ENCODE measurements at places on chromosomes 2 and 18. TPM values are rescaled to one million over a fixed set of nuclear protein-coding genes. Genes with fewer than 3 reads are reported as not detected.

- peaks cover 18% of the 10 kb centered on the region for H3K4me1 ChIP-seq
- H3K4me3 ChIP-seq, result no peak overlapping the region
- no peaks in the 10 kb centered on the region for H3K27me3 ChIP-seq
- peaks cover 4% of the 10 kb centered on the region for H3K36me3 ChIP-seq
- H3K27ac ChIP-seq, result no peak overlapping the region
Observed at GRCh38 chr2:197356136-197356535, 45.6 kb upstream of the ANKRD44 start.

GRCh38 chr18:13390196-13390595, 171.6 kb downstream of the LDLRAD4 start:
- H3K27me3 ChIP-seq, result no peaks in the 10 kb centered on the region
- no peak for DNase-seq
- peaks cover 8% of the 10 kb centered on the region for H3K4me1 ChIP-seq
- H3K36me3 ChIP-seq, result no peaks in the 10 kb centered on the region
- H3K4me3 ChIP-seq, result no peak overlapping the region

DNA sequence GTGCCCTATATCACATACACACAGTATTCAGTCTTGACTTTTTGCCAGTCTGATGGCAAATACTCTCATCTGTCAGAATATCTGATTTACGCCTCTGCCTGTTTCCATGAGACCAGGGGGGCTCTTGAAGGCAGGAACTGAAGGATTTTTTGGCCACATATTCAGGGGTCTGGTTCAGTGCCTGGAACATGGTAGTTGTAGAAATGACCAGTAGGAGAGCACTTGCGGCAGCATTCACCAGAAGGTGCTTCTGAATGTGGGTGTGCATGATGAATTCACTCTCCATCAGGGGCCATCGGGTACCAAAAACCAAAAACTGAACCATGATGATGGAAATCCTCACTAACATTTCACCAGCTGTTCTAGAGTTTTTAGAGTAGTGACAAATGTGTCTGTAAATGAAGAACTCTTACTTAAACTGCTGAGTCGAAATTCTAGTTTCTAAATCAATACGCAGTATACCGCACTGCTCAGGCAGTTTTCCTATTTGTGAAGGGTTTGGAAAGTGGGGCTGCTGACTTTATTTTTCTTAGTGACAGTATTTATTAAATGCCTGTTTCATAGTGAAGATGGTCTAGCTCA, 54.6 kb downstream of the MERTK start:
- peaks cover 26% of the 10 kb centered on the region for H3K27me3 ChIP-seq
- H3K27ac ChIP-seq, result no peak overlapping the region
- no peaks in the 10 kb centered on the region for H3K4me1 ChIP-seq
- H3K4me3 ChIP-seq, result no peak overlapping the region
- DNase-seq, result no peak

DNA sequence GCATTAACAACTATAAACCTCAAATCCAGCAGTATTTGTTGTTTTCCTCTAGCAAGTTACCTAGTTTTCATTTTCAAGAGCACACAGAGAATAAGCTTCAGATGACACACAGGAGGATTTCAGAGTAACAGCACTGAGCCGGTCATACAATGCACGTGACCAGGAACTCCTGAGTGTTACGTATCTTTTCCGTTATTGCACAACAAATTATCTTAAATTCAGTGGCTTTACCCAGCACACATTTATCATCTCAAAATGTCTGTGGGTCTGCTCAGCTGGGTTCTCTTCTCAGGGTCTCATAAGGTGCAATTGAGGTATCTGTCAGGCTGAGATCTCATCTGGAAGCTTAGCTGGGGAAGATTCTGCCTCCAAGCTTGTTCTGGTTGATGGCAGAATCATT, 379.5 kb upstream of the KLHL29 start:
- H3K4me1 ChIP-seq, result no peaks in the 10 kb centered on the region
- no peaks in the 10 kb centered on the region for H3K36me3 ChIP-seq
- H3K27me3 ChIP-seq, result no peaks in the 10 kb centered on the region
- no peak overlapping the region for H3K4me3 ChIP-seq

- DNase-seq, result no peak
- no peaks in the 10 kb centered on the region for H3K36me3 ChIP-seq
- peaks cover 26% of the 10 kb centered on the region for H3K4me1 ChIP-seq
- H3K4me3 ChIP-seq, result no peak overlapping the region
- H3K27ac ChIP-seq, result no peak overlapping the region
- H3K27me3 ChIP-seq, result no peaks in the 10 kb centered on the region
Observed at GRCh38 chr2:108585436-108585835, 51.2 kb downstream of the LIMS1 start.

- no peaks in the 10 kb centered on the region for H3K4me1 ChIP-seq
- no peaks in the 10 kb centered on the region for H3K36me3 ChIP-seq
- no peak for DNase-seq
Observed at GRCh38 chr18:48034651-48035555, 104.4 kb upstream of the SMAD2 start.

DNA sequence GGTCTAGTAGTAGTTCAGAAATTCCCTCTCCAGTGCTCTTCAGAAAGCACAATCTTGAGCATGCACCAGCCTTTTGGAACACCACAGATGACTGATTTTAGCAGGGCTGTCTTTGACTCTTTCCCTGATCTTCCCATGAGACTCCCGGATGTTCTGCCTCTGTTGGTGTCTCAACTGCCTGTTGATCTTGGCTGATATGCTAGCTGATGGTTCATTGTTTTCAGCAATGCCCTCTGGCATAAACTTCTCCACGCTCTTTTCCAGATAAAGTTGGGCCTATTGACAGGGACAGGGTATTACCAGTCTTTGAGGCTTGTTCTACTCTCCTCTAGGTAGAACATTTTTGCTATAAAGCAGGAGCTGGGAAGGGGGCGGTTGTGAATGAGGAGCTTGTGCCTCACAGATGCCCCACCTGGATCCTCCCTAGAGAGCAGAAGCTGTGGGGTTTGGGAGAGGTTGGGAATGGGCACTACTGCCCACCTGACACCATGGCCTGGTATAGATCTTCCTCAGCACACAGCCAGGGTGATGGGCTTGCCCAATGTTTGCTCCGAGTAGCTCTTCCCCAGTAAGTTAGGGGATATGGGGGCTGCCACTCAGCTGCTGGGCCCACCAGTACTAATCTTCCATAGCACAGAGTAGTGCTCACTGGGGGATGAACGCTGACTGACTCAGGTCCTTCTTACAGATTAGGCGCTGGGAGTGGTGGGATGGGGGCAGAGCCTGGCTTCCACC, 111.3 kb downstream of the PTGR3 start:
- H3K4me1 ChIP-seq, result no peaks in the 10 kb centered on the region
- no peak overlapping the region for H3K27ac ChIP-seq
- H3K36me3 ChIP-seq, result no peaks in the 10 kb centered on the region
- H3K27me3 ChIP-seq, result peaks cover 6% of the 10 kb centered on the region
- DNase-seq, result no peak

DNA sequence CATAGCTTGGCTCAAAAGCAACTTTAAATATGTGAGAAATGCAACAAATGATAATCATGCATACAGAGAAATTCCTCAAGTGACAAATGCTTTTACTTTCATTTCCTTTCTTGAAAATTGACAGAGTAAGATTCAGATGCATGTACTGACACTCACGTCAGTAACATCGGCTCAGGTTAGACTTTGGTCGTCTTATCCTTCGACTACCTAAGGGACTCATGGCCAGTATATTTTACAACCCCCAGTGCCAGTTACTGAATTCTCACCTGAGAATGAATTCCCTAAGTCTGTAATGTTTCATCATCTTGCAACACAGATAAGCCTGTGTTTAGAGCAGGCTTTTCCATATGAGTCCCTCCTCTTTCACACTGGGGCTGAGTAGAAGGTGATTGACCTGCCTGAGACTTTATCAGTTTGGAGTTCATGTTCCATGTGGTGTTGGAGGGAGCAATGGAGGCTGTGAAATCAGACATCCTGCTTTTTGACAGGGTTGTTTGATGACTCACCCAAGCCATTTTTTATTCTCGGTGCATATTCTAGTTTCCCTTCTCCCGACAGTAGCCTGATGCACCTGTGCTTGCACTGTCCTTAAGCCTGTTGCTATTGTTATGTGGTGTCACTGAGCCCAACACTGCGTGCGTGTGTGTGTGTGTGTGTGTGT, 30.5 kb upstream of the ATP8B1 start:
- DNase-seq, result peak; percentile 43
- H3K27me3 ChIP-seq, result no peaks in the 10 kb centered on the region
- peak overlapping the region; percentile 86 for H3K27ac ChIP-seq
- peak overlapping the region; percentile 34 for H3K4me3 ChIP-seq

DNA sequence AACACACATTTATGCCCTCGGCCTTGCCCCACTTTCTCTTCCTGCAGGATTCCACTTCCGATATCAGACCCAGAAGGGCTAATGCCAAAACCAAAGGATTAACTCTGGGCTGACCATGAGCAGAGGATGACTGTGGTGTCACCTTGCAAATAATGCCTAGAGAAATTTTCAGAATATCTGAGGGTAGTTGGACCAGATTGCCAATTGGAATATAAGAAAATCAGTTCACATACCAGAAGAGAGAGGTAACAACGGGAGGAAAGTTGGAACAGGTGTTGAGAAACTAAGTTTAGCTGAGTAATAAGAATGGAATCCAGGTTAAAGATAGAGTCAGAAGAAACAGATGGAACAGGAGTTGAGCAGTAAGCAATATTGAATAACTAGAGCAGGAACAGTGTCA, 232.7 kb upstream of the UBE2E3 start:
- no peaks in the 10 kb centered on the region for H3K27me3 ChIP-seq
- no peak for DNase-seq
- H3K4me3 ChIP-seq, result no peak overlapping the region
- H3K4me1 ChIP-seq, result no peaks in the 10 kb centered on the region

DNA sequence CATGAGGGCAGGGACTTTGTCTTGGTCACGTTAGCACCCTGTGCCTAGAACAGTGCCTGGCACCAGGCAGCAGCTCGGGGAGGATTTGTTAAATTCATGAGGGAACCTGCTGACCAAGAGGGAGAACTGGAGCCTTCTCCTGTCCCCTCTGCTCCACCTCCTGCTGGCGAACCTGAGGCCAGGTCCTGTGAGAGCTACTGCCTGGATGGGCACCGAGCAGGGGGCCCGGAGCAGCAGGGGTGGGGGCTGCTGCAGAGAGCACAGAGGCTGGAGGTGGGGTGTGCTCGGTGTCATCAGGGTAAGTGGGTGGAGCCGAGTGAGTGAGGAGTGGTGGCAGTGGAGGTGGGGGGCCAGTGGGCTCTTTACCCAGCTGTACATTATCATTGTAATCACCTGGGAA, 52.1 kb upstream of the FAHD2A start:
- H3K27me3 ChIP-seq, result peaks cover 16% of the 10 kb centered on the region
- H3K4me3 ChIP-seq, result no peak overlapping the region

- no peak overlapping the region for H3K27ac ChIP-seq
- no peaks in the 10 kb centered on the region for H3K27me3 ChIP-seq
- H3K4me3 ChIP-seq, result no peak overlapping the region
- H3K4me1 ChIP-seq, result peaks cover 24% of the 10 kb centered on the region
Observed at GRCh38 chr18:12748671-12749070, 45.8 kb downstream of the PSMG2 start.

Gene MYCN
- not detected for total RNA-seq

Gene FEV
- not detected for total RNA-seq

Gene IL1F10
- not detected for total RNA-seq

Gene TGFA
- not detected for total RNA-seq

Gene DOK6
- total RNA-seq, result not detected

All from activated CD8-positive, alpha-beta T cell treated with anti-CD3 and anti-CD28 coated beads, Interleukin-2, amount 10 ng/mL, durations not matched to agents 7 days and 5 days (primary cell).